ENCODE measurements at places on chromosomes 5 and 9.

DNA sequence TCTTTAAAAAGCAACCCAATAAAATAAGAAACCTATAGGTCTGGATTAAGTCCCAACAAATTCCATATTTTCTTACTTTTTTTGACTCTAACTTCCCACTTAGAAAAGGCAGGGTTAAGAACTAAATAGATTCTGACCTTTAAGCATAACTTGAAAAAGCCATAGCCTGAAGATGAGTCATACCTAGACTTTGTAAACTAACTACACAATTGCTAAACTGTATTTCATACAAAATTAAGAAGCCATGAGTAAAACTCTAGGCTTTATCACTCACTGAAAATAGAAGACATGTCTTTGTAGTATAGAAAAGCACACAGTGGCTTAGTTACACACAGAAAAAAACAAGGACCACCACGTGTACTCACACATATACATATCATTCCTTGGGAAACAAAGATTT, 51.5 kb downstream of the MLLT3 start:
- no peak for DNase-seq

- DNase-seq, result no peak
Observed at GRCh38 chr5:2538169-2538568, 213.3 kb downstream of the IRX2 start.

- DNase-seq, result no peak
Observed at GRCh38 chr9:87699835-87700234, 26.1 kb upstream of the CTSL start.

DNA sequence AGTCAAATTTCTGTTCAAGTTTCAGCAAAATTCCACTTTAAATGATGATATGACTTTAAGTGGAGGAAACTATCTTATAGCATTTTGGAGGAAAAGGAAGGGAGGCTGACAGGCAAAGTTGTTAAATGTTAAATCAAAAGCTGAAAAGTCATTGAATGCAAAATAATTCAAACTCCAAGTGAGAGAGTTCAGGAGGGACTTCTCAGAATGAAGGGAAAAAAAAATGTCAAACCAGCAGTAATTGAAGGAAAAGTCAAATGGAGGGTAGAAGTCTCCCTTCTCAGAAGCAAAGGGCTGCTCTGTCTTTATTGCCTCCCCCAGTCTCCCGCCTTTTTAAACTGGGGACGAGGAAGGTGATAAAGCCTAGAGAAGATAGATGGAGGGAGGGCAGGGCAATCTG, 134.8 kb downstream of the CMYA5 start:
- no peak for DNase-seq

DNA sequence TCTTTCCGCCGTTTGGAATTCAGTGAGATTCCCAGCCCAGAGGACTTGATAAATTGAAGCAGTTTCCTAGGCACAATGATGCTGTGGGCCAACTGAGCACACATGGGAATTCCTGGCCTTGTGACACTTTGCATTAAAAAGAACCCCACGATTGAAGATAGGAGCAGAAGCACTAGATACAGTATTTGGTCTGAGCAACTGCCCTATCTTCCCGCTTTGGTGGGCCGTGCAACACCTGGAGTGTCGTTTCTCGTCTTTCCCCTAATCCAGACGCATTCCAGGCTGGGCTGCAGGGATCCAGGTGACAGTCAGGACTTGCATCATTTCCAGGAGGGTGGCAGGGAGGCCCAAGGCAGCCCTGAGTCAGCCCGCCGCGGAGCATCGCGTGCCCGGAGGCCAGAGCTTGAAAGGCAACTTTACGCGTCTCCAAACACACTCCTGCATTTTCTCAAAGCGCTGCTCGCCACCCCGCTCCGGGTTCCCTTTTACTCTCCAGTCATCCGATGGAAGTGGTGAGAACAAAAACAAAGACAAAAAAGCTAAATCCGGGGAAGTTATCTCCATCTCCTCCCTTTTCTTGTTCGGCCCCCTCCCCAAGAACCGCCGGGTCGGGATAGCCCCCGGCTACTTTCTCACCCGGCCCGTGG, 753 bp upstream of the STC2 start:
- DNase-seq, result peak; percentile 37

DNA sequence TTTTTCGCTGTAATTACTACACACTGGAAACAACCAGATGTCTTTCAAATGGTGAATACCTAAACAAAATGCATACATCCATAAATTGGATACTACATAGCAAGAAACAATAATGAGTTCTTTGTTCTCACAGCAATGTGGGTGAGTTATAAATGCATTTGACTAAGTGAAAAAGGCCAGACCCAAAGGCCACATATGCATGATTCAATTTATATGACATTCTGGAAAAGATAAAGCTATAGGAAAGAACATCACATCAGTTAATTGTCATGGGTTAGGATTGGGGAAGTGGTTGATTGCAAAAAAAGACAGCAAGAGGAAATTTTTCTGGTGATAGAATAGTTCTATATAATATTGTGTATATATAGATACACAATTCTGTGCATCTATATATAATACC, 198.9 kb downstream of the CYLC2 start:
- DNase-seq, result no peak

DNA sequence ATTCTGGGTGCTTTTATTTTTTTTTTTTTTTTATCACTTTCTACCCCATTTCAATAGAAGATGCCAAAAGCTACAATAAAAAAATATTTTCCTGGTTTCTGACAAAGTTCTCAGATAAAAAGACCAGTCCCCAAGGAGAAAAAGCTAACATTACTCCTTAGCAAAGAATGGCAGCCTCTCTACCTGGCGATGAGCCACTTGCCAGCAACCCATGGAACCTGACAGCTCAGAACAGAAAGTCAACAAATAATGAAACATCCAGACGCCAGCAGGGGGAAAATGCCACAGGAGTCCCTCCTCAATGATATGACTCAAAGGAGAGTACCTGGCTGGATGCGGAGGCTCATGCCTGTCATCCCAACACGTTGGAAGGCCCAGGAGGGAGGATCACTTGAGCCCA, 123.2 kb downstream of the MYO10 start:
- DNase-seq, result no peak

DNA sequence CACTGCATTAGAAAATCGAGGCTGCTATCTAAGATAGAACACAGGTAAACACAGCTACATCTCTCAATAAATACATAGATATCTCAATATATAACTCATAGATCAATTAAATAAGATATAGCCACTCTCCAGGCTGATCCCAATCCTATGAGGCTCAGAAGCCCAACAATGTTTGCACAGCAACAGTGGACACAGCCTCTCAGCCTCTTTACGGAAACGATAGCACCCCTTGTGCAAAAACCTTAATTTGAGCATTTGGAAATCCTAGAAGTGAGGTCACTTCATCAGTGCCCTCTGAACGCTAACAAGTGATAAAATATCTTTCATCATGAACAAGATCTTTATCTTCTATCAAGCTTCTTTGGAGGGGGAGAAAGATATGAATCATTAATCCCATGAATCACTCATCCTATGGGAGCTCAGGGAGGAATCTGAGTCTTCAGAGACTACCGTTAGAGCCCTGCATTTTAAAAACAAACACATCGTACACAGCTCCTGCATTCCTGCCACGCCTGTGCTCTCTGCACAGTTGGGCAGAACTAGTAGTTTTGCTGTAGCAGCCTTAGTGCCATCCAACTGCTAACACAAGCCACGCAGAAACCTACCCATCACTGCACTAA, 71.4 kb downstream of the MED27 start:
- DNase-seq, result no peak

DNA sequence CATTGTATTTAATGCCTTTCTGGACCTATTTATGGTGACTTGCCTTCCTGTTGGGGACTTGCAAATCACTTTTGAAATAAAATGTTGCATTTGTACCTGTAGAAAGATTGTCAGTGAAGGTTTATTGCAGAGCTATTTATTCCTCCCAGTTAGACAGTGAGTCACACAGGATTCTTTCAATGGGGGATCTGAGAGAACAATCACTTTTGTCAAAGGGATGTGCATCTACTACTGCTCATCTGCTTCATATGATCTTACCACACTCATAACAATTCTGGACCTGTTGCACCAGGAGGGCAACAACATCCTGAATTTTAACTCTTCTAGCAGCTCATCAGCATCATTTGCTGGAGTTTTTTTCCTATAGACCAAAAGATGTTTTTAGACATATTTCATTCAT, 66.8 kb downstream of the FBXL7 start:
- no peak for DNase-seq

DNA sequence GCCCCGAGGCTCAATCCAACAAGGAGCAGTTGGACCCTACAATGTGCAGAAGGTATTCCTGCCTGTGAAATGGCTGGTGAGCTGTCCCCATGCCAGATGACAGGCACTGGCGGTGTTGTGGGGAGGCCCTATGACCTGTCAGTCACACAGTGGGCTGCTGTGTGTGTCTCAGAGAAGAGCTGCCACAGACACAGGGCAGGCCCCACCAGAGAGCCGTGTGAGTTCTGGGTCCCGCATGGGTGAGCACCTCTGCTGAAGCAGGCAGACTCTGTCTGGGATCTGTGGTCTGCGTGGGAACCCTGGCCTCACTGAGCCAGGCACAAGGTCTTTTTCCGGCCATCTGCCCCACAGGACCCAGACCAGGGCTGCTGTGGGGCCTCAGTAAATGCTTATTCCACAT, 37.3 kb upstream of the PITX1 start:
- no peak for DNase-seq

DNA sequence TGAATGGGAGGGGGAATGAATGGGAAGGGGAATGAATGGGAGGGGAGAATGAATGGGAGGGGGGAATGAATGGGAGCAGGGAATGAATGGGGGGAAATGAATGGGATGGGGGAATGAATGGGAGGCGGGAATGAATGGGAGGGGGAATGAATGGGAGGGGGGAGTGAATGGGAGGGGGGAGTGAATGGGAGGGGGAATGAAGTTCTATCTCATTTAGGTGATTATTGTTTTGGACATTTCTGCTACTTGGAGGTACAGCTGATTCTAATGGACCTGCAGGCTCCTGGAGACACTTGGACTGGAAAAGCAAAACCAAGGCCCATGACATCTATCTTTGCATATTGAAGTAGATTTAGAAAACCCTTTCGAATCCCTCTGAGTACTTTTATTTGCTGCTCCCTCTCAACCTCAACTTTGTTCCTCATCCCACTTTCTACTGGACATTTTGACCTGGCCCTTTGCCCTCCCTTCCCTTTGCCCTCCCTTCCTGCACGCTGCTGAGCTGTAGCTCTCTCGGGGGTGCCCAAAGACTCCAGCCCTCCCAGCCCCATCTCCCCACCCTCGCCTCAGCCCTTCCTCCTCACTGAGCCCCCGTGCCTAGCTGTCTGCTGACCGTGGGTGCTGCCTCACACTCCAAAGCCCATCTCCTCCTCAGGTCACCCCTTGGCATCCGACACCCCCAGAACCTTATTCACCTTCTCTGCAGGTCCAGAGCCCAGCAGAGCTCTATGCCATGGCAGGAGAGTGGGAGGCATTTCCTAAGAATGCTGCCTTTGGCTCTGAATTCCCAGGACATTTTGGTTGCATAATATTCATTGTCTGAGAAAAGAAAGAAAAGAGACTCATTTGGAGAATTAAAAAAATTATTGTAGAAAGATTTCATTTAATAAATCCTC, 19.9 kb upstream of the LPCAT1 start:
- DNase-seq, result no peak

DNA sequence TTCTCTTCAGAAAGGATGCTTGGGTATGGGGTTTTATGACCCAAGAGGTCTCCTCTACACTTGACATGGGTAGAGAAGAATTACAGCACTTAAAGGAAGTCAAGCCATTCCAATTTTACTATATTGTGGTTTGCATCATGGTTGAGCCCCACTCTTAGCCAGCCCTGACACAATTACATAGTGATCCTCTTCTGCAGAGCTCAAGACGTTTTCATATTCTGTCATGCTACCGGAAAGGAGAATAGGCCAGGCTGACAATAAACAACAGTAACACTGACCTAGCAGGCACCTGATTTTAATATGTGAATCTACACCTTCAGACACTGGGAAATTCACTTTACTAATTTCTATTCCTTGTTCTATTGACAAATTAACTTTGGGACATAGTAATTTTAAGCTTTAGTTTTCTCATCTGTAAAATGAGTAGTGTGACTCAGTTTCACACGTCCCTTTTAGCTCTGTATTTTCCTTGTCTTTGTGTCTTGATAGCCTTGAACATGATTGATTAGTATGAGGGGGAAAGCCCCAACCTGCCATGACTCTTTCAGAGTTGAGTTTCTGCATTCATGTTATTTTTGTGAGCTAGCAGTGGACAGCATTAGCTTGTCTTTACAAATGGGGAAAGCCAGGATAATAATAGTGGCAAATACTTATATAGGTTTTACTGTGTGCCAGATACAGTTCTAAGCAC, 83.8 kb downstream of the SV2C start:
- DNase-seq, result no peak

DNA sequence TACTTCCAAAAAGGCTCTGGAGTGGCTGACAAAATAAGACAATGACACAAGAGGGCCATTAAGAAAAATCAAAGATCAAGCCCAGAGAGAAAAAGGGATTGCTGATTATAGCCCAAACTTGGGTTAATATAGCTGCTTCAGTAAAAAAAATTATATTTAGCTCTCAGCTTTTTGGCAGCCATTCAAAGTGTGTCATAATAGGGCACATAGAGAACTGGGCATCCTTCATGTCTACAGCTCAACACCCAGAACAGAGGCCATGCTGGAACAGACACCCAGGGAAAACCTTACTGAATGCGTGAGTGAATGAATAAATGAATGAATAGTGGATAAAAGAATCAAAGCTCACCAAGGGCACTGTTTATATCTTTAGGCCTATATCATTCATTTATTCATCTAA, 110.1 kb downstream of the SLIT3 start:
- no peak for DNase-seq

DNA sequence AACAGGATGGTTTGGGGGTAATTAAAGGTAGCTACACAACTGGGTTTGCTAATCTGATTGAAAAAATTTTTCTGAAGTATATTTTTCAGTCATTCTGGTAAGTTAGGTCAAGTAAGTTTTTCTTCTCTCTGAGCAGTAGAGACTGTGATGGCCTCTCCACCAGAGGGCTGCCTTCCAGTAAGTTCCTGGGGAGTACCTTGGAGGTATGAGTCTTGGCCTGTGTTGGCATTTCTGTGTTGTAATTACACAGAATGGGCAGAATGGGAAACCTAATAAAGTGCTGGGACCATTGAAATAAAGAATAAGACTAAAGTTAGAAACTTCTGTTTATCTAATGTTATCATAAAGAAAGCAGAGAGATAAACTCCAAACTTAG, 430.8 kb downstream of the ARHGEF28 start:
- no peak for DNase-seq

DNA sequence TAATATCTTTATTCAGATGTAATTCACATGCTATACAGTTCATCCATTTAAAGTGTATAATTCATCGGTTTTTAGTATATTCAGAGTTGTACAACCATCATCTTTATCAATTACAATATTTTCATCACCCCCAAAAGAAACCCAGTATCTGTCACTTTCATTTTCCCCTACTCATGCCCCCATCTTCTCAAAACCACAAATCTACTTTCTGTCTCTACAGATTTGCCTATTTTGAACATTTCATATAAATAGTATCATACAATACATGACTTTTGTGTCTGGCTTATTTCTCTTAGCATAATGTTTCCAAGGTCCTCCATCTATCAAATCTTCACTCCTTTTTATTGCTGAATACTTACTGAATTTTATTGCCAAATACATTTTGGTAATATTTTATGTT, 305.1 kb upstream of the SGCD start:
- no peak for DNase-seq

GRCh38 chr9:7097785-7098752, 340.3 kb downstream of the KDM4C start:
- no peak for DNase-seq

- no peak for DNase-seq
Observed at GRCh38 chr5:126253406-126253805, 169.8 kb upstream of the GRAMD2B start.

All from stimulated activated naive CD8-positive, alpha-beta T cell treated with anti-CD3 and anti-CD28 coated beads, Interleukin-15, Interleukin-2, amounts not matched to agents 100 U/mL and 50 U/mL, for 24 hours (primary cell).